ENCODE measurements at places on chromosomes 5 and 9. TPM values are rescaled to one million over a fixed set of nuclear protein-coding genes. Genes with fewer than 3 reads are reported as not detected.

Gene UBE2QL1
- total RNA-seq, result 4.1 TPM

Gene PLAC8L1
- total RNA-seq, result not detected

Gene SV2C
- 1.2 TPM for total RNA-seq

Gene N4BP3
- 1.7 TPM for total RNA-seq

Gene PFN3
- not detected for total RNA-seq

Gene GFPT2
- total RNA-seq, result 17.4 TPM

Gene TAF1L
- not detected for total RNA-seq

Gene IL9
- not detected for total RNA-seq

Gene PGM5
- 535 TPM for total RNA-seq

Gene BAAT
- not detected for total RNA-seq

Gene PCDHB9
- 0.70 TPM for total RNA-seq

Gene PCDHA7
- total RNA-seq, result 0.35 TPM

Gene HMCN2
- total RNA-seq, result 28.1 TPM

Gene ZNF462
- 34.8 TPM for total RNA-seq

Gene SHC3
- total RNA-seq, result 1.5 TPM

Gene LAMC3
- total RNA-seq, result 0.69 TPM
